Kidney (tissue), 22 donors: ENCODE measurements at places on chromosomes 2 and 18. TPM values are rescaled to one million over a fixed set of nuclear protein-coding genes. Genes with fewer than 3 reads are reported as not detected.

GRCh38 chr2:7033136-7033960 lies 116.1 kb downstream of the RNF144A start:
- peaks cover 10% of the 10 kb centered on the region for H3K36me3 ChIP-seq
- DNase-seq, result no peak
- no peak overlapping the region for H3K27ac ChIP-seq
- no peaks in the 10 kb centered on the region for H3K4me1 ChIP-seq
- no peaks in the 10 kb centered on the region for H3K27me3 ChIP-seq

GRCh38 chr2:198662905-198663304 lies 794.8 kb downstream of the SATB2 start:
- no peaks in the 10 kb centered on the region for H3K4me1 ChIP-seq
- H3K27me3 ChIP-seq, result no peaks in the 10 kb centered on the region
- H3K36me3 ChIP-seq, result no peaks in the 10 kb centered on the region
- no peak overlapping the region for H3K27ac ChIP-seq
- DNase-seq, result no peak

GRCh38 chr2:68908392-68908970 lies 37.3 kb upstream of the BMP10 start:
- no peak overlapping the region for H3K27ac ChIP-seq
- H3K27me3 ChIP-seq, result no peaks in the 10 kb centered on the region
- H3K4me1 ChIP-seq, result no peaks in the 10 kb centered on the region
- H3K4me3 ChIP-seq, result no peak overlapping the region

GRCh38 chr18:79953971-79954651 lies 2.7 kb upstream of the SLC66A2 start:
- no peaks in the 10 kb centered on the region for H3K27me3 ChIP-seq
- DNase-seq, result no peak
- no peaks in the 10 kb centered on the region for H3K36me3 ChIP-seq
- H3K27ac ChIP-seq, result no peak overlapping the region
- H3K4me3 ChIP-seq, result no peak overlapping the region

Gene MYO1B
- 64.8 TPM for total RNA-seq
